ENCODE measurements at places on chromosomes 3 and 15.

DNA sequence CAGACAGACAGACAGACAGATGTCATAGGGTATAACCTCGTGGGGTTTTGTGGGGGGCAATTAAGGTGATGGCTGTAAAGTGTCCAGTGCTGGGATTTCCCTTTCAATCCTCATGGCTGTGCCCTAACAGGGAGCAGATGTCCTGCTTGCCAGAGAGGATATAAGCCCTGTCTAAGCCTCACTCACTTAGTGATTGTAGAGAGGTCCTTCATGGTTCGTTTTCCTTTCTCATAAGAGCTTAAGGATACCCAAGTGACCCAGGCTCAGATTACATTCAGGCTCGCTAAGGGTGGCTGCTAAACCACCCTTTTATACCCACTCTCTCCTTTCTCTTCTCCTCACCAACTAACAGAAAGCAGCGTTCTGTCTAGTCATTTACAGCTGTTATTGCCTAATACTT lies 19.2 kb downstream of the LYSMD2 start:
- no peak for DNase-seq

DNA sequence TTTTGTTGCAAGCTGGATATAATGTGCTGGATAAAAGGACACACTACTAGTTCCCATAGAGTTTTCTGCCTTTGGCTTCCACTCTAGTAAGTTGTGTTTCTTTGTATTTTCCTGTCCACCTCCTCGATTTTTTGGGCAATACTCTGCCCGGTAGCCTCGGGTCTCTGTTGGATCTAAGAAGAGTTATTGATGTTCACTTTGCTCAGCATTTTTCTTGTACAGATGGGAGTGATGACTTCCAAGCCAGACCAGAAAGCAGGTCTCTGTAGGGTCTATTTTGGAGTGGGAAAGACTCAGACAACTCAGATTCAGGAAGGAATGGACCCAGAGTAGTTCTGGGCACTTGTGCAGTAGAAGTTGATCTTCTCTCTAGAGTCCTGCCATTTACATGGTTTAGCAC lies 36.0 kb upstream of the PRTG start:
- no peak for DNase-seq

DNA sequence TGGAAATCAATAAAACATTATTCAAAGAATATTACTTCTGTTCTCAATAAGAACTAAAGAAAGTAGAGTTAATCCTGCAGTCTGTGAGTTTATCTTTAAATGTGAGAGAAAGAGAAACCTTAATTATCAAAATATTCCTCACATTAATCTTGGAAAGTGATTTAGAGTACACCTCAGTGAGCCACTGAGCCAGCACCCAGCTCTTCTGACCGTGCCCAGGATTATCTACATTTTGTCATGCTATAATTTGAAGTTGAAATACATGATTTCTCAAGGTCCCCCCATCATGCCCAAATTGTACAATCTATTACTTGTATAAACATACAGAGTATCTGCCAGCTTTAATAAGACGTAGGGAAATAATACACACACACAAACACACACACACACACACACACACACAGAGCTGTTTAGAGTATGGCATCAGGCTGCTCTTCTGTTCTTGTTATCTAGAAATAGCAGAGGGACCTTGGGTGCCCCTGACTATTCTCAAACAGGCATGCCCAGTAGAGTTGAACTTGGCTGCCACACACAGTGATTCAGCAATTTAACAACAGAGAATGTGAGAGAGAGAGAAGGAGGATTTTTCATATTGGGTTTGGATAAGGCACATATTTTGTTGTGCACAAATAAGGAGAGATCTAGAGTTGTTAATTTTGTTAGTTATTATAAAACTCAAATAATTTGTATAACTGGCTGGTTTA lies 74.4 kb downstream of the P2RY1 start:
- no peak for DNase-seq

- peak; percentile 62 for DNase-seq
These were observed 12.7 kb downstream of the PLXND1 start for GRCh38 chr3:129593595-129594339.

DNA sequence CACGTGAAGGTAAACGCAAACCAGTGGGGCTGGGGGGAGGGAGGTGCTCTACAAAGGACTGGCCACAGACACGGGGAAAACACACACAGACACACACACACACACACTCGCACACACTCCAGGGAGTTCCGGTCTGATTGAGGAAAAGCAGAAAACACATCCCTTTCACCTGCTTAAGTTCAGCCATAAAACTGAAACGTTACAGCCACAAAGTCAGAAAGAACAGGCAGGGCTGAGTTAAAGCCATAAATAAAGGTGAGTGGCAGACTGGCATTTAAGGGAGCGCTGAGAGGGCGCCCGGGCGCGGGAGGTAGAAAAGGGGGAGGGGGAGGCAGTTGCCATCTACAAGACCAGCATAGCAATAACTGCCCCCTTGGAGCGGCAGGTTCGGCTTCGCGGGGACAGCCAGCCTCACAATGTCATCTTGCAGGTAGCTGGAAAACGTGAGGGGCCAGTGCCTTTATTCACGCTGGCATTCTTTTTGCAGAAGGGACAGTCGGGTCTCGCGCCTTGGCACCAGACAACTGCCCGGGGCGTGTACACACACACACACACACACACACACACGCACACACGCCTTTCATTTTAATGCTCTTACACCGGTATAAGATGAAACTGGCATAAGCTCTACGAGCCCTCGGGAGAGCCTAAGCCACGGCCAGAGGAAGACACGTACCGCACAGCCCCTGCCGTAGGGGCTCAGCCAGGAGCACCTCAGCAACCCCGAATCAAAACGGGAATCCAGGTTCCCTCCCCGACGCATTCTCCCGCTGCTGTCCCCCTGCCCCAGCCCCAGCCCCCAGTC lies 866 bp downstream of the TNIK start:
- DNase-seq: peak; percentile 57

- no peak for DNase-seq
These were observed 8.6 kb downstream of the TFG start for GRCh38 chr3:100717637-100718487.

DNA sequence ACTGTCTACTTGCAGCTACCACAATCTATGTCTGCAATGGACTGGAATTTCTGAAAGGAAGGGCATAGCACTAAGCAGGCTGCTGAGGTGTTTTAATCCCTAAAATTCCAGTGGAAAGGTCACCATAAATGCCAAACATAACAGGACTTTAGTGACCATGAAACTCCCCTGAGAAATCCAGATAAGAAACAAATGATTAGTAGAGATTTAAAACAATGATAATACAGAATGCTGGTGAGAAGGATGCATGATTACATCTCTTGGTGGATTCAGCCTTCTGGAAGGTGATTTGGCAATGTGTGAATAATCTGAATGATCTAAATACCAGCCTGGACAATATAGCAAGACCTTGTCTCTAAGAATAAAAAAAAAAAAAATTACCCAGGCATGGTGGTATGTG lies 475.0 kb upstream of the CBLB start:
- no peak for DNase-seq

GRCh38 chr3:156431334-156432124 lies 123.4 kb downstream of the SSR3 start:
- DNase-seq: no peak

GRCh38 chr3:124144035-124144814 lies 152.3 kb upstream of the ROPN1 start:
- DNase-seq: no peak

DNA sequence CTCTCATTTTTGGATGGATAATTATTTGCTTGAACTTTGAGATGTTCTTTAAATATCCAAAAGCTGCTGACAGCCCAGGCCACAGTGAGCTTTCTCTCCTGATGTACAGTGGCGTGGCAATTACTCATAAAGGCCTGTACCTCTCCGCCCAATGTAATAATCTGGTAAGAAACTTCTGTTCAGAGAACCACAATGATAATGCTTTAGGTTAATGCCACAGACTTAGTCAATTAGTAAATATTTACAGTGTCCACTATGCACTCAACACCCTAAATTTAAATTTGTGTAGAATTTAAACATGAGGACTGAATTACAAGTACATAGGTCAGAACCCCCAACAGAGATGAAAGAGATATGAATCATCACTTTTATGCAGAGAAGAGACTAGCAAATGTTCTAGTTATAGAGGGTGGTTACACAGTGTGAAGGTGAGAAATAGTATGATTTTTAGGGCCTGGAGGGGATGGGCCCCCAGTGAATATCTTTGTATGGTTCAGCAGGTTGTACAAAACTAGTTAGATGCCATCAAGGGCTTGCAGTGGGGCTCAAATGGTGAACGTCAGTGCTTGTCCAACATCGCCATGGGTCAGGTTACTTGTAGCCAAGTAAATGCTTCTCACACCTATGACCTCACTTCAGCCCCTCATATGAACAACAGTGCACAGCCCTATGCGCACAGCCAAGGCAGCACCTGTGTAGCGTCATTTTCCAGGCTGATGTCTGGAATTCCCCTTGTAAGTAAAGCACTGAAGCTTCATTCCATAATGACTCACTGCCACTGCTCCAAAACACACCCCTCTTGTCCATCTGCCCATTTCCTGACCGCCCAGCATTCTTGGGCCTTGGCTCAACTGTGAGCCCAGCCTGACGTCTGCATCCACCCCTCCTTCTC lies 13.3 kb downstream of the ABHD2 start:
- no peak for DNase-seq

- DNase-seq: no peak
These were observed 172.5 kb upstream of the GADL1 start for GRCh38 chr3:31067004-31067403.

GRCh38 chr15:69016021-69016595 lies 1.6 kb downstream of the NOX5 start:
- DNase-seq: no peak

DNA sequence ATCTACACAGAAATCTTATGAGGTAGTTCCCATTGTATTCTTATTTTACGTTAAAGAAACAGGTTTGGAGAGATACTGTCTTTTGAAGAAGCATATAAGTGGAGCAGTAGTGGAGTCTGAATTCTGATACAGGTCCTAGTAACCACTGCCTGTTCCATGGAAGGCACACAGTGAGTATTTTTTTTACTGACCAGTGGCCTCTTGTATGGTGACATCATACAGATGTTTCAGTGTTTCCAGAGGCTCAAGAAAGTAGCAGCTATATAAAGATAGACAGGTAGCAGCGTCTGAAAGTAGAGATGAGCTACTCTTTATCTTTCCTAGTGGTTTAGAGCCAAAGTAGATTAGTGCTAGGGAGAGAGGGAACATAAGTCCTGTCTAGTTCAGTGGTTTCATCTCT lies 173.5 kb downstream of the LPP start:
- DNase-seq: no peak

DNA sequence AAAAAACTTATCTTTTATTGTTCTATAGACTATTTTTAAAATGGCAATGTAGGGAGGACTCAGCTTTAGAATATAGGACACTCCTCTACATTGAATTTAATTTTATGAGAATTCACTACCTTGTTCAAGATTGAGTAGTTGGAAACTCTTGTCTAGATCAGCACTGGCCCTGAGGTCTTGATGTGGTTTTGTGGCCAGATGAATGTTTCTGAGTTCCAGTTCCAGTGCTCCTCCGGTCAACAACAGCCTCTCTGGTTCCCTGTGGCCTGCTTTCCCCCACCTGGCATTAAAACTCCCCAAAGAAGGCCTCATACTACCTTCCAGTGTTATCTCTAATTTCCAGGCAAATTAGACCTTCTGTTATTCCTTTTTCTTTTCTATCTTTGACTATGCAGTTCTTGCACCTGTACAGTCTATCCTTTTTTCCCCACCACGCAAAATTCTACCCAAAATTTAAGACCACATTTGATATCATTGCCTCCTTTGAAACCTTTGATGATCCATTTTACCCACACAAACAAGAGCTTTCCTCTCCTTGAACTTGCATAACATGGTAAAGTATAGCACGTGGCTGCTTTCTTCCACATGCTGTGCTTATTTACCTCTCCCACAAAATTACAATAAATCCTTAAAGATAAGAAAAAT lies 9.6 kb upstream of the ANP32A start:
- DNase-seq: no peak

DNA sequence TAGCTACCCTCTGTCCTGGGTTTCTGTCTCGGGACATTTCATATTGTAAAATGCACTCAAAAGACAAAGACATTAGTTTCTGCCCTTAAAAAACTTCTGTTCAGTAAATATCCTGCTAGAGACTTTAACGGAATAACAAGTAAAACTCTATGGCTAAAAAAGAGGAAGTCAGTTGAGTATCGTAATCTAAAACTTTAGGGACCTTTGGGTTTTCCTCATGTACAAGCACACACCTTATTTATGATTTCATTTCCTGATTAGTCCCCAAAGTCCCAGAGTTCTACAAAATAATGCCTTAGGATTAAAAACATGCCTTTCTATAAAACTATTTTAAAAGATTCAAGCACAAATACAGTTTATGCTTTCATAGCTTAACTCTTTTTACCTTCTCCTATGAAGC lies 585.9 kb downstream of the UNC13C start:
- no peak for DNase-seq

DNA sequence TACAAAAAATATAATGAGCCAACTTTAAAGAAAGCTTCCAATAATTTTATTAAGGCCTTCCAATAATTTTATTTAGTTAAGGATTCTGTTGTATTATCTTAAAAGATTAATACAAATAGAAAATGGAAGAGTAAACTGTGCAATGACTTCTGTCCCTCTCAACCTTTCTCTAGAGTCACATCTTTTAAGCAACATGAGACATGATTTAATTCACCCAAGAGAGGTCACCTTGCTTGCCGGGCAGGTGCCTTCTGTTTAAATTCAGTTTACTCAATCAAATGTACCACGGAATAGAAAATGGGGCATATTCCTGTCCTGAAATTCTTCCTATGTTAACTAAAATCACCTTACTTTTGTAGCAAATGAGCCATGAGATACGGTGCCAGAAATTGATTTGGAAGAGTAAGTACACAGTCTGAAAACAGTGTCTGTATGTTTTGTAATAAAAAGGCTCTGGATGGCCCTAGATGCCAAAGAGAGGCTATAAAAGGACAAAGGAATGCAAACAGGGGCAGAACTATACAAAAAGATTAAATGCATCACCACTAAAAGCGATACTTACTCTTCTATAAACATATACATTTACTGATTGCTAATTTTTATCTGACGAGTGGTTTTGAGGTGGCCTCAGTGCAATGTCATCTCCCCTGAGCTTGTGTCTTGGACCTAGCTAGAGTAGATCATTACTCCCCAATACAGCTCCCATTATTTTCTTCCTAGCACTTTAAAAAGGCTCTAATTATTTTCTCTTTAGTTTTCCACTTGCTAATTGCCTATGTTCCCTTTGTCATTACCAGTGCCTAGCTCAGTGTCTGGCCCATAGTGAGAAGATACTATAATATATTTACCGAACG lies 134.0 kb downstream of the FHIT start:
- DNase-seq: no peak

DNA sequence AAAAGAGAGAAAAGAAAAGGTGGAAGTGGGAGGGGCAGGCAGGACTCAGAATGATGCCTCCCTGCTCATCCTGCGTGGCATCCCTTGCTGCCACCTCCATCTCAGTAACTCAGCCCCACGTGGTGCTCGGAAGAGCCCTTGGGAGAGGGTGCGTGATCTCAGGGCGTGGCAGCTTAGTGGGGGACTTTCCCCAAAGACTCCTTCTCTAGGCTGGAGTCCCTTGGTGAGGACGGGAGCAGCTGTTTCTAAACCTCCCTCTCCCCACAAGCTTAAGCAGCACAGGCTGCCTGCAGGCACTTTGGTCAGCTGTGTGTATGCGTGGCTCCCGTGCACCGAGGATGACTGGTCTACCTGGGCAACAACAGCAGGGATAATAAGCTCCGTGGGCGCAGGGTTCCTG lies 7.4 kb upstream of the ANPEP start:
- DNase-seq: no peak

Measured in activated CD4-positive, CD25-positive, alpha-beta regulatory T cell treated with anti-CD3 and anti-CD28 coated beads, Interleukin-2, amount 50 U/mL, for 72 hours (primary cell).